CD8-positive, alpha-beta T cell (primary cell): ENCODE measurements at places on chromosomes 6 and 20.

- DNase-seq: peak; percentile 73
Observed at GRCh38 chr6:28896505-28897368, 27.0 kb downstream of the TRIM27 start.

- DNase-seq: no peak
Observed at GRCh38 chr6:5204376-5204775, 56.4 kb downstream of the LYRM4 start.

DNA sequence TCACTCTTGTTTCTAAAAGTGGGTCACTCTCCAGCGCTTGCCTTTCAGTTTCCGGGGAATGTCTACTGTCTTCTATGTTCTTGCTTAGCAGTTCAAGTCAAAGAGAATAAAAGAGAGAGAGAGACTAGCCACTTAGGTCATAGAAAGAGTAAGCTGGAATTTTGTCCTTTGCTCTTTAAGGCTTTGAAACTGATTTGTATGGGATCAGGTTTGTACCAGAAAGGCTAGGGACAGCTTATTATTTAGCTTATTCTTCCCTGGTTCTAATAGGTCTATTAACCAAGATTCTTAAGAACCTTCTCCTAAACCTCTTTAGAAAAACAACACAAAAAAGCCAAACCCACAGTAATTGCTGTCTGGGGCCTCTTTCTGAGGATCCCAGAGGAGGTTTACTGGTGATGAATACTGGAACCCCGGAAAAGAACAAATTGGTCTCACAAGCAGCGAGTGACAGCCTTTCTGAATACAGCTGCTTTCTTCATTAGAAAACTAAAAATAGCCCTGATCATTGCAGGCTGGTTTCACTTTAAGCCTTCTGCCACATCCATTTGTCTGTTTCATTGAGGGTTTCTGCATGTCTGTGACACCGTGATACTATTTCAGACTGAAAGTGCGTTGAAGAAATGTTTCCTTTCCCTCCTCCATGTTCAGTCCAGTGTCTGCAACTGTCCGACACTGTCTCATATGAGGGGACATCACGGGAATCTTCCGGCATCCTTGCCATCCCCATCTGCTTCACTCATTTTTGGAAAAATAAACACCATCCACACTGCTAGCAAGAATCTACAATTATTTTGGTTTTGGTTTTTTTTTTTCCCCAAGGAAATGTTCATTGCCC, 75.1 kb upstream of the ATXN1 start:
- peak; percentile 27 for DNase-seq

DNA sequence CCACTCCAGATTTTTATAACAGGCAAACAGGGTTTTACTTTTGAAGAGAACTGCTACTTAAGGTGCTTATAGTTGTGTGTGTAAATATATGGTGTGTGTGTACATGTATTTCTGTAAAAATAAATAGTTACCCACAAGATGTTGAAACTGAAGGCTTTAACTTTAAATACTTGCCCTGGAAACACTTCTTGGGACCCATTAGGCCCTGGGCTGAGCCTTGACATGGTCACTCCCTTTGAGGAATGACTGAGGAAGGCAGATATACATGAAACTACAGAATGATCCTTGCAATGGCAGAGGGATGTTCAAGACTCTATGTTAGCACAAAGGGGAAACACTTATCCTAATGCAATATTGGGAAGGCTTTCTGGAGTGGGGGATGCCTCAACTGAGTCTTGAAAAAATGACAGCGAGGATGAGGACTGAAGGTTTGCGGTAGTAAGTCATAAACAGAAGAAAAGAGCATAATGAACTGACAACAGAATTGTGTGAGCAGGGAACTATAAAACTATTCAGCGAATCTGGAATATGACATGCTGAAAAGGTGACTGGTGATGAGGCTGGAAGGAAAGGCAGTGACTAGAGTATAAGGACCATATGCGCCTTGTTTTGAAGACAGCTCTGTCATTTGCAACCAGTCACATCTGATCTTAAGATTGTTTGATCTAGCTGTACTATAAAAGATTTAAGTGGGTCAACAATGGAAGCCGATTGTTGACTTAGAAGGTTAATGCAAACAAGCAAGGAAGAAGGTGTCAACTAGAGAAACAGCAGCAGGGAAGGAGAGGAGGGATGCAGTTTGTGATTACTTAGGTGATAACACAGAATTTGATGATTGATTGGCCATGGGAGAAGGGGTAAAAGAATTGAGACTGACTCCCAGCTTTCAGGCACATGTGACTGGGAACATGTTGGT, 64.4 kb upstream of the COL21A1 start:
- no peak for DNase-seq

GRCh38 chr6:105429676-105430075, 26.8 kb upstream of the PREP start:
- no peak for DNase-seq

DNA sequence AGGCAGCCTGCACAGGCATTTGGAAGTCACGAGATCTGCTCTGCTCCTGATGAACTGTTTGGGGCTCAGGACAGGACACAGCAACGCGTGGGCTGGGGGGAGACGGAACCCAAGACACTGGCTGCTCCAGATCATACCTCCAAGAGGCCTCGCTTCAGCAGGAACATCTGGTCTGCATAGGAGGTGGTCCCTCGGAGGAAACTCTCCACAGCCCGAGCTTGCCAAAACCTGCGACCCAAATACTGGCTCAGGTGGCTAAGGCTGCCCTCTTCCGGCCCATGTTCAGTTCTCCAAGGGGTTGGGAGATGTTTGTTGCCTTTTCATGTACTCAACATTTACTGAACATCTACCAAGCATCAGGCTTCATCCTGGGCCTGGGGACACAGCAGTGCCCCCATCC, 51.7 kb downstream of the MYH7B start:
- DNase-seq: no peak

GRCh38 chr6:159945801-159946392, 23.0 kb upstream of the IGF2R start:
- no peak for DNase-seq

DNA sequence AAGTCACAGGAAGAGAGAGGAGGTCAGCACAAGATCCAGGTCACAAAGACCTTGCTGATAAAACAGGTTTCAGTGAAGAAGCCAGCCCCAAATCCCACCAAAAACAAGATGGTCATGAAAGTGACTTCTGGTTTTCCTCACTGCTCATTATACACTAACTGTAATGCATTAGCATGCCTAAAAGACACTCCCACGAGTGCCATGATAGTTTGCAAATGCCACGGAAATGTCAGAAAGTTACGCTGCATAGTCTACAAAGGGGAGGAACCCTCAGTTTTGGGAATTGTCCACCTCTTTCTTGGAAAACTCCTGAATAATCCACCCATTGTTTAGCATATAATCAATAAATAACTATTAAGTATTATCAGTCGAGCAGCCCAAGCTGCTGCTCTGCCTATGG, 427.2 kb downstream of the RFPL4B start:
- no peak for DNase-seq

- DNase-seq: no peak
Observed at GRCh38 chr6:45896783-45897441, 118.7 kb downstream of the CLIC5 start.

DNA sequence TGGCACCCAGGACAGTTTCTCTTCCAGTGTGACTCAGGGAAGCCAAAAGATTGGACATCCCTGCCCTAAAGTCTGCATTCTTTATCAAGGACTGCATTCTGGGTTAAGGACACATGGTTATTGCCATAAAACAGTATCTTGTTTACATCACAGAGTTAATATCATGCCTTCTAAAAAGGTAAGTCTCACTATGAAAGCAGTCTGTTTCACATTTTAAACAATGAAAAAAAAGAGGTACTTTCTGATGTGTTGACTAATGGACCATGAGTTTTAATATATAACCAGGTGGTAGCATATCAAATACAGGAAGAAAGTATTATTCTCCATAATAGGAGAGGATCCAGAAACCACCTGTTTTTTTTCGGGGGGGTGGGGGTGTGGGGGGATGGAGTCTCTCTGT, 93.7 kb downstream of the TIAM2 start:
- no peak for DNase-seq
